ENCODE measurements at places on chromosomes 13 and 19.

- DNase-seq, result no peak
Observed at GRCh38 chr19:42069619-42070351, at the start of gene GRIK5. Gene GRIK5 (minus strand): TSS chr19:42070206. CDS start chr19:42065770, 4,436 bp downstream.

GRCh38 chr19:10252707-10253106 is 693 bp downstream of the MRPL4 start:
- DNase-seq, result no peak

DNA sequence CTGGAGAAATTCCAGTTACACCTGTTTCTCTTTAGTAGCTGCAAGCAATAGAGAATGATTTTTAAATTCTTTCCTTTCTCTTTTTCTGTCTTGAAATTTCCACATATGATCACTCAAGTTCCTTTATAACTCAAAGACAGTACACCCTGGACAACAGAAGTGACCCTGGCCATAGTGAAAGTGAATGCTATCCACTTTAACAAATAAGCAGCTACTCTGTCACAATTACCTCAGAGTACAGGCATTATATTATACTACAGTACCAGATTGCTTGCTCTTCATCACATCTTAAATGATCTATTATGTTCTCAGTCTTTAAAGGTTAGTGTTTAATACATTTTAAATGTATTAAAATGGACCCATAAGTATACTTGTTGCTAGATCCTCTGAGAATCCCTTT is 136.2 kb downstream of the KLF12 start:
- no peak for DNase-seq

- no peak for DNase-seq
Observed at GRCh38 chr13:106555631-106556328, 12.2 kb downstream of the ARGLU1 start.

GRCh38 chr13:43908156-43909126 is 28.7 kb downstream of the LACC1 start:
- no peak for DNase-seq

GRCh38 chr19:13923194-13923987 is 14.8 kb downstream of the PODNL1 start:
- no peak for DNase-seq

- no peak for DNase-seq
Observed at GRCh38 chr13:21701460-21701859, 30.6 kb downstream of the FGF9 start.

DNA sequence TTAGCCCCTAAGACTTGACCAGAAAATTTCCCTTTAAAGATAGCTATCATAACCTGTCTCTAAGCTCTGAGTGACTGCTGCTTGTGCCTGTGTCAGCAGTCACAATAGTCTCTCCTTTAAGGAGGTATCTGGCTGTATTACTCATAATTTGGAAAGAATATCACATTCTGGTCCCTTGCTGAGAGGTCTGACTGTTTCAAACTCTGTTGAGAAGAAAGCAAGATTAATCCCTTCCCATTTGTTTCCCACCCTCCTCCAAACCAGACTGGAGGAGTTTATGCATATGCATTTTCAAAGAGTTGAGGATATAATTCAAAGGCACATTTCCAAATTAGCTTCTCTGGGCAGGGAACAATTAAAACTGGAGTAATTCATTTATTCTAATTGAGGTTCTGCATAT is 2.3 kb downstream of the HTR2A start:
- no peak for DNase-seq

DNA sequence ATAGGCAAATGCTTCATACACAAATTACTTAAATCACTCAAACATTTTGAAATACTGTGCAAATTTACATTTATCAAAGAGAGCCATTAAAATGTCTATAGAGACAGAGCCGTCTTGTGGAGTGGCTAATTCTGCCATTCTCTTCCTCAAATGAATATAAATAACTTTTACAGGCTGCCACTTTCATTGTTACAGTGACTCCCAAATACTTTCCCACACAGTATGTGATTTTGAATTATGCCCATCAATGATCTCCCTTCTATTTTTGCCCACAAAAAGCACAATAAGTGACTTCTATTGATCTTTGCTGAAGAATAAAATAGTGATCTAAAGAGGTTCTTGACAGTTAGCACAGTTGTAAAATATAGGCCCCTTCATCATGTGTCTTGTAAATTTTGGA is 1244.9 kb downstream of the PCDH17 start:
- DNase-seq, result no peak

- DNase-seq, result no peak
Observed at GRCh38 chr19:29404951-29405727, 120.7 kb upstream of the VSTM2B start.
